ENCODE measurements at places on chromosomes 7 and 10.

DNA sequence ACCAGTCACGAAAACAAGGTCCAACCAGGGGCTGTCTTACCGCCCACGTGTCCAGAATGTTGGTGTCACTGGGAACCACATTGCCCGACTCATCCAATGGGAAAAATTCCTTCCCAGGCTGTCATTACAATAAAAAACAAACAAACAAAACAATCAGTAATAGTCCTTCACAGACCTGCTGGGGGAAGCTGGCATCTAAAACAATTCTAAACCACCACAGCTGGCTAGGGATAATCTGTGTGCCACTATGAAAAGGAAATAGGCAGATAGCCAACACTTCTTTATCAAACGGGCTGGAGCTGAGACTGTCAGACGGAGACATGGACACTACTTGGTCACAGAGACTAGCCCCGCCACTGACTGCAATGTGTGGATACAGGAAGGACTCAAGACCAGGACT is 9.2 kb downstream of the AKR1B1 start:
- DNase-seq, result no peak

DNA sequence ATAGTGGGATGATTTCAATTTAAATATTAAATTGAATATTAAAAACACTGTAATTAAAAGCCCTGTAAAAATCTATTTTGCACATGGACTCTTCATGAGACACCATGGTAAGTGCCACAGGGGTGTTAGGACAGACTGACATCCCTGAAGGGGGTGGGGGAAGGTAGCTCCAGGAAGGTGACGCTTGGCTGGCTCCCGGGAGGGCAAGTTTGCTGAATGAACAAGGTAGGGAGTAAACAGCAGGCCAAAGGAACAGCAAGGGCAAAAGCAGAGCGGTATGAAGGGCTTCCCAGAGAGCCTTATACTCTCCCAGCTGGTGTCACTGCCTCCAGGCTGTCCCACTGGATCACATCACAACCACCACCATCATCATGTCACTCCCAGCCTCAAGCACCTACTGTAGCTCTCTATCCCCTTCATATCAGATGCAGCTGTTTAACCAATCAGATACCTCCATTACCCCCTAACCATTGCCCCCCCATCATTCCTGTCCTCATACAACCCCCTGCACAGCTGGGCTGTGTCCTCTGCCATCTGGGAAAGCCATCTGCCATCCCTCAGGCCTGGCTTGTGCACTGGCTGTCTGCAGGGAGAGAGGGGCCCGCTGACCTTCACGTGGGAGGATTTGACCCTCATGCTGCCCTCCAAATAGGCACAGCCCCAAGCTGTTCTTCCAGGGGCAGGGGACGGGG is 19.5 kb downstream of the HSPA12A start:
- no peak for DNase-seq

DNA sequence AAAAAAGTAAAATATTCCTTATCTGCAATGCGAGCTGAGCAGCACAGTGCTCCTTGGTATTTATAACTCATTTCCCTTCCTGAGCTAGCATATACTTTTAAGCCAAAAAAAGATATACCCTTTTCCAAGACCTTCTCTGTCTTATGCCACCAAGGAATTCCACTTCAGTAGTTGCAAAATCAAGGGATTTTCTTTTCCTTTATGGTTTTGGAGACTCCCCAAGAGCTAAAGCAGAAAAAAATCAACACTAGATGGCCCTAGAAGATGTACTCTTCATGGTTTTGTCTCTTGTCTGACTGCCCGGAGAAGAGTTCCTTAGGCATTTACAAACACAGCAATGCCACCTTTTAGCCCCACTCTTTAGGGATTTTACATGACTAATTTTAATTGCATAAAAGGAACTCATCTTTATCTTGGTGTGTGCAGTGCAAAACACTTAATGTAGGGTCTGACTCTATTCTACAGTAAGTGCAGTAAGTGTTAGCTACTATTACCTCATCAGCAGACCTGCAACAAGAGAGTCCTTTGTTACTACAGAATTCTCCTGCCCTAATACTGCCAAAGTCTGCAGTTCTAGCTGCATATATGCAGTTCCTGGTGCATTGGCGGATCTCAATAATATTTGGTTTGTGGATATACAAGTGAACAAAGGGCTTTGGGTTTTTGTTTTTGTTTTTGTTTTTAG is 443.3 kb downstream of the GFRA1 start:
- no peak for DNase-seq

DNA sequence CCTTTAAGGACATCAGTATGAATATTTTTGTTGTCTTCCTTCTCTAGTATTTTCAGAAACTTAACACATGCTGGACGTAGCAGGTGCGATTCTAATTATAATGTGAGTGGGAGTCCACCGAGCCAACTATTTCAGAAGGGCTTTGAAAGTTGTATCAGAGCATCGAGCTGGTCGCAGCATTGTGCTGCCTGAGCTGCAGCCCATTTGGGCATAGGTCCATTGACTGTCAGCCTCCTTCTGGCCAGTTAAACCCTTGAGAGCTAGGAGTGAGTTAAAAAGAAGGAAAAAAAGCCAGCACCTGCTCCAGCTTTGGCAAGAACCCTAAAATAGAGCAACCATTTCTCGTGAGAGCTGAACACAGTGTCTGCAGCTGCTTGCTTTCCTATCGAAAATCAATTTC is 47.8 kb downstream of the SLC35G1 start:
- no peak for DNase-seq

GRCh38 chr7:68984306-68984705 is 614.0 kb upstream of the AUTS2 start:
- no peak for DNase-seq

GRCh38 chr10:23445591-23445990 is 6.7 kb downstream of the OTUD1 start:
- no peak for DNase-seq

DNA sequence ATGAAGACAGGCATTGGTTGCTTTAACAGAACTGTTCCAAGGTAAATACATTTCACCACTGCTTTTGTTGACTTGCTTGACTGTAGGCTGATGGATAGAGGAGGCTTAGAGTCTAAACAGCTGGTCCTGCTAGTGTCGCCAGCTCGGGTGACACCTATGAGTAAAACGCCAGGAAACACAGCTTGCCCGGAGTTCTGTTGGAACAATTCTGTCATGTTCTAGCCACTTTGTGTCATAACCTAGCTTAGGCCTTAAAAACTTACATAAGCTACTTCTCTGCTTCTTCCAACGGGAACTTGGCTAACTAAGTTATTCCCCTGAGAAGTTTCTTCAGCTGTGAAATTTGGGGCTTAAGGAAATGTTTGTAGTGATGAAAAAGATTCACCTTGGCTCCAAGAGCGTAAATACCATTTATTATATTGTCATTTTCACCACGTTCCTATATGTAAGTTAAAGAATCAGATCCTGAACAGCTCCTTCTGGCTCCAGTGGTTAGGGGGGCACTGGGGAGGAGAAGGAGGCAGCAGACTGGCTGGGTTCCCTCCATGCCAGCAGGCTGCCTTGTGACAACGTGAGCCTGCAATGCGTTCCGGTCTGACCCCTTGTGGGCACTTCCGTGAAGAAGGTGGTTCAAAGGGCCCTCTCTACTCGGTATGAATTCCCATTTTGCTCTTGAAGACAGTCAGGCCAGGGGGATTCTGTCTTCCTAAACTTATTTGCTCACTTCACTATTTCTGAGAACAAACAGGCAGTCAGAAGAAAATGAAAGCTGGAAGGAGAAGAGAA is 253.2 kb downstream of the BMPER start:
- DNase-seq, result no peak

DNA sequence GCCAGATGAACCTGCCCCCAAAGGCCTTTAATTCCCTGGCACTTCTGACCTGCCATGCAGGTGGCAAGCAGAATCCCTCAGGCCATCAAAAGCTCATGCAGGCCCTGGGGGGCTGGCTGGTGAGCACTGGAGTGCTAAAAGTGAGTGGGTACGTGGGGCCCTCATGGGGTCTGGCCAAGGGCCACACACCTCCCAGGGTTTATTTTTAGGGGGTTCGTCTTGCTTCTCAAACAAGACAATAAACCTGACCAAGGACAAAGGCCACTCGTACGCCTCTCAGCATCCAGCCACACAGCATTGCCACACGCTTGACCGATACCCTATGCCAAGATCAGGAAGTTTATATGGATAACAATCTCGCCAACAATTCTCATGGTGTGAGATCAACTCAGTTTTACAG is 33.1 kb upstream of the DOCK1 start:
- no peak for DNase-seq

DNA sequence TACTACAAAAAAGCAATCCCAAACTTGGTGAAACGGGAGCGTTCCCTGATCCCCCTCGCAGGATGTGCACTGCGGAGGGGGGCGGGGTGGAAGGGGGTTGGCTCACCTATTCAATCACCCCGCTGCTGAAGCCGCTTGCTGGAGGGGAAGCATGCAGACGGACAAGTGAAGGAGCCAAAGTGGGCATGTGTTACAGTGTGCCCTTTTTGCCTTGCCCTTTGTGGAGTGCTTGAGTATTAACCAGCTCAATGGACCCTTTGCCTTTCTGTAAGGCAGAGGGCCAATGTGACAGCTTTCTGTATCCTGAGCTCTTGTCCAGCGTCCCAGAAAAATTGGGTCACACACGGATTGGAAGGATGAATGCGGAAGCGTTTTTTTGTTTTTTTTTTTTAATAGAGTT is 348.9 kb upstream of the NPSR1 start:
- DNase-seq, result no peak

DNA sequence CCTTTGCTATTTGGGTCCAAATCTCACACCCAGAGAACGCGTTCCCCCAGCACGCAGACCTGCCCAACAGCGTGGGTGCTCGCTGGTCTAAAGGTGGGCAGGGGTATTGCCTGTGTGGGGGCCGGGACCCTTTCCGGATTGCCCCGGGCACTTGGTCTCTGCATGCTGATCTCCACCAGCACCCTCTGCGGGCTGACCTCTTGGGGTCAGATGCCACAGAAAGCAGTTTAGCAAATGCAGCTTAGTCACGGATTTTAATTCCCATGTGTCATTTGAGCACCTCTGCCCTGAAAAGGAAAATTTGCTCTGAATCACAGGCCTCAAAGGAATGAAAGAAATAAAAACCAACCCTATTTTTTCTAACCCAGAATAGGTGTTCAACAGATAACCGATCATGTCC is 46.7 kb downstream of the PKD1L1 start:
- no peak for DNase-seq

DNA sequence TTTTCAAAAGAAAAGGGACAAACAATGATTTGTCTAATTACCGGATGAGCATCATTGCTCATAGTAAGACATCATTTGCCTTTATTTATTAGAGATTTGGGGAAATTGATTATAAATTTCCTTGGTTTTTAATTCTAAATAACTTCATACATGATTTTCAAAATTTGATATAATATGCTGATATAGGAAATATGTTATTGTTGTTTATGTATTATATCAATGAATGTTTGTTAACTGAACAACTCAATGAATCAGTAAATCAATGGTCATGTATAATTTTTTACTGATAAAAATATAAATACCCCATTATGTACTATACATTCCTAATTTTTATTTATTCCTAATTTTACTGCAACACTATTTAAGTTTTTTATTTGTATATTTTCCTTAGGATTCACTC is 257.3 kb downstream of the TSPAN12 start:
- DNase-seq, result no peak

GRCh38 chr7:107609811-107610261 is 29.8 kb downstream of the BCAP29 start:
- no peak for DNase-seq

DNA sequence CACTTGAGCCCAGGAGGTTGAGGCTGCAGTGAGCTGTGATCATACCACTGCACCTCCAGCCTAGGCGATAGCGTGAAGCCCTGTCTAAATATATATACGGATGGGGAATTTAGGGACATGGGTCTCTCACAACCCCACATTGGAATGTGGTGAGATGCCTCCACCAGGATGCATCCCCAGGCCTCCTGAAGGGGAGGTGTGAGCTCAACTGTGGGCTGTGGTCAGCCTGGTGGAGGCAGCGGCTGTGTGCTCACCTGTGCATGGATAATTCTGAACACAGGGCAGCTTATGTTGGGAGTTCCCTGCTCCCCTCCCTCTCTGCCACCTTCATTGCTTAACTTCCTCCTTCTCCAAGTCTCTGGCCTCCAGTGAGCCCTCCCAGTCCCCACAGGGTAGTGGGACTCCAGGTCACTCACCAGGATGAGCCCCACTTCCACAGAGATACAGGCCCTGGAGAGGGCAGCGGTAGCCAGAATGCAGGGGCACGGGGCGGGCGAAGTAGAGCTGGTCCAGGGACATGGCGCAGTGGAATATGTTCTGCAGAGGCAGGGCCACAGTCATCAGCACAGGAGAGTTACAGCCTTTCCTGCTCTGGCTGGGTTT is 30.4 kb downstream of the PYROXD2 start:
- no peak for DNase-seq

GRCh38 chr10:22370320-22370719 is 25.0 kb downstream of the SPAG6 start:
- DNase-seq, result no peak

GRCh38 chr7:21844742-21845141 is 101.0 kb downstream of the CDCA7L start:
- no peak for DNase-seq

- no peak for DNase-seq
Observed at GRCh38 chr10:119153661-119154060, 11.9 kb downstream of the SFXN4 start.

- DNase-seq, result no peak
Observed at GRCh38 chr7:46461334-46461777, 540.3 kb upstream of the IGFBP3 start.

GRCh38 chr10:26291721-26292480 is 75.3 kb downstream of the GAD2 start:
- DNase-seq, result no peak

DNA sequence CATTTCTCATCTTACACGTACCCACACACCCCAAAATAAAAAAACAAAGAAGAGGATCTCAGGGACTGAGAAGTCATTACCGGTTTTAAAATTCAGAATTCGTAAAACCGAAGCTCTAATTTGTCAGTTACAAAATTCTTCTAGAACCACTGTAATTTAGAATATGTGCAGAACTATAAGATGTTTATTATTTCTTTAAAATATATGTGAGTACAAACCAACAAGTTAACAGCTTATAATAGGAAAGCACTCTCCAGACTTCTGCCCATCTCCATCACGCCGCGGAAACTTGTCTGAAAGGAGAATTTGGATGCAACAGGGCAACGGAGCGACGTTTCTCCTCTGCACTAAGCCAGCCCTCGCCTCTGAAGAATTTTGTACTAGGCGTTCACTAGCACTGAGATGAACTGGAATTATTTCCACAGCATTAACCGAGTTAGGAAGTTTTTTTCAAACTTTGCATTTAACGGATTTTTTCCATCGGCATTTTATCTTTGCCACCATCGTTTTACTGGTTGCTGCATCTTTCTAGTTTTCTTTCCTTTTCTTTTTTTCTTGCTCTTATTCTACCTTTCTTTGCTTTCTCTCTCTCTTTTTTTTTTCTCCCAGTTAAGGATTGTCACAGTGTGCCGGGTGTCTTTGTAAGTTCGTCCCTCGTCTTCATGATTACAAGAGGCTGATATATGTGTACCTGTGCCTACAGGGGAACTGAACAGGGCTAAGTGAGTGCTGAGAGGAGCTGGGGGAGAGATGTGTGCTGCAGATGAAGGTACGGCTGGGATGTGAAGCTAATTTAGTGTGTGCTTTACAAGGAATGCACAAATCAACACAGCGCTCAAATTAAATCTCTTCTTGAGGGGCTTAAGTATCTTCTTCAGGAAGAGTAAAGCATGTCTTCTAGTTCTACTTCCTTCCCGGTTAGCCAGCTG is 295.9 kb upstream of the NFE2L3 start:
- DNase-seq, result no peak

All from stimulated activated CD4-positive, alpha-beta T cell treated with anti-CD3 and anti-CD28 coated beads, Interleukin-4, amount 100 ng/mL, for 48 hours (primary cell).